Peyer's patch (tissue), 4 donors: ENCODE measurements at places on chromosomes 1 and 21. TPM values are rescaled to one million over a fixed set of nuclear protein-coding genes. Genes with fewer than 3 reads are reported as not detected.

The LCE2A gene
- total RNA-seq, result not detected

The OR2L8 gene
- total RNA-seq, result not detected

The IL10 gene
- total RNA-seq, result not detected

The RGS16 gene
- not detected for total RNA-seq

The MAP7D1 gene
- total RNA-seq, result 48.4 TPM

The C1orf116 gene
- 72.3 TPM for total RNA-seq

The C1QC gene
- total RNA-seq, result 37.2 TPM

The TRIM62 gene
- 3.5 TPM for total RNA-seq

The CLK2 gene
- total RNA-seq, result 95.3 TPM

The THEM5 gene
- total RNA-seq, result not detected

The MAN1A2 gene
- 53.8 TPM for total RNA-seq

The ALX3 gene
- not detected for total RNA-seq

The LRRC7 gene
- total RNA-seq, result 1.7 TPM

The TTC22 gene
- total RNA-seq, result 120 TPM

The PAX7 gene
- not detected for total RNA-seq

The GJA9 gene
- not detected for total RNA-seq

The NUP210L gene
- not detected for total RNA-seq

The GPR61 gene
- total RNA-seq, result not detected

The YRDC gene
- 12.9 TPM for total RNA-seq

The TIE1 gene
- 38.8 TPM for total RNA-seq

The CSF1 gene
- total RNA-seq, result 49.5 TPM

The TMEM240 gene
- total RNA-seq, result 3.6 TPM

The PPM1J gene
- not detected for total RNA-seq

The ANGPTL1 gene
- 11.4 TPM for total RNA-seq

The PWP2 gene
- 5.6 TPM for total RNA-seq

The HHAT gene
- total RNA-seq, result 2.3 TPM

The B3GALT5 gene
- total RNA-seq, result 16.5 TPM

The ATXN7L2 gene
- total RNA-seq, result 12.7 TPM

The ZNF281 gene
- total RNA-seq, result 8.2 TPM

The CD48 gene
- total RNA-seq, result 1.4 TPM

The HECTD3 gene
- total RNA-seq, result 141 TPM

The ZNF593OS gene
- not detected for total RNA-seq

The SDF4 gene
- 173 TPM for total RNA-seq

The LAPTM5 gene
- 11.9 TPM for total RNA-seq

The TMPRSS15 gene
- not detected for total RNA-seq

The OR2L2 gene
- total RNA-seq, result not detected

The EXOSC10 gene
- total RNA-seq, result 62.3 TPM

The NGF gene
- not detected for total RNA-seq

The KRTAP19-1 gene
- not detected for total RNA-seq

The KLHDC9 gene
- 4.8 TPM for total RNA-seq

The ACOT11 gene
- 200 TPM for total RNA-seq

The LCE2B gene
- total RNA-seq, result not detected

The TGFB2 gene
- not detected for total RNA-seq

The CDK18 gene
- total RNA-seq, result 63.4 TPM

The ZNF683 gene
- total RNA-seq, result not detected

The STYXL2 gene
- not detected for total RNA-seq

The C1orf141 gene
- not detected for total RNA-seq

The HES2 gene
- 15.9 TPM for total RNA-seq

The SERPINC1 gene
- total RNA-seq, result not detected

The MIGA1 gene
- 18.9 TPM for total RNA-seq

The CFAP107 gene
- not detected for total RNA-seq

The CELA3B gene
- not detected for total RNA-seq
